Right ventricle myocardium inferior (tissue), 1 donor: ENCODE measurements at places on chromosomes 5 and 9. TPM values are rescaled to one million over a fixed set of nuclear protein-coding genes. Genes with fewer than 3 reads are reported as not detected.

The MRPS30 gene
- total RNA-seq = 71.9 TPM

The CDC20B gene
- not detected for total RNA-seq

The PAM gene
- total RNA-seq = 959 TPM

The RANBP3L gene
- total RNA-seq = 0.49 TPM

The APBA1 gene
- total RNA-seq = 2.8 TPM

The CATSPER3 gene
- 1.1 TPM for total RNA-seq

The SLC45A2 gene
- not detected for total RNA-seq

The CCL21 gene
- 12.4 TPM for total RNA-seq

The CA9 gene
- 0.30 TPM for total RNA-seq
